BJ (cell line): ENCODE measurements at places on chromosomes 7 and 10.

- no peak for DNase-seq
Observed at GRCh38 chr10:61302124-61302523, 151.1 kb downstream of the TMEM26 start.

DNA sequence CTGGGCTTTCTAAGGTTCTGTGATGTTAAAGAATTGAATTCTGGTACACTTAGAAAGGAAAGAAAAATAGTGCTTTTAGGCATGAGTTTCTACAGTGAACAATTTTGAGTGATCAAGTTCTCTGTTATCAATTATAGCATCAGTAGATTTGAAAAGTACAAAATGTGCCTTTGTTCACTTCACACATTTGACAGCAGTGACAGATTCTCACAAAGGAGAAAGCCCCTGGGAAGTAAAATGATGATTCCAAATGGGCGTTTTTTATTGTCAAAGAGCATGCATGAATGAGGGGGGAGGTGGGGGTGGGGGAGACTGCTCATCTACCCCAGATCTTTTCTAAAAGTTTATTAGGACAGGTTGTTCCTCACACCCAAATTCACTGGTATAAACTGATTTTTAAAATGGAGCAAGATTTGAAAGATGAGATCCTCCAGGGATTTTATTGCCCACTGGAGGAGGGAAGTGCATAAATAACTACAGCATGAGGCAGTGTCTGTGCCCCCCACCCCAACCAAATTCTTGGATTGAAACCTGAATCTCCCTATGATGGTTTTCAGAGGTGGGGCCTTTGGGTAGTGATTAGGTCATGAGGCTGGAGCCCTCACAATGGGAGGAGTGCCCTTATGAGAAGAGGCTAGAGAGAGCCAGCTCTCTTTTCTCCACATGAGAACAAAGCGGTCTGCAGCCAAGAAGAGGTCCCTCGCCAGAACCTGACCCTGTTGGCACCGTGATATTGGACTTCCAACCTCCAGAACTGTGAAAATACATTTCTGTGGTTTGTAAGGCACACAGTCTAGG, 79.5 kb downstream of the AOAH start:
- no peak for DNase-seq

DNA sequence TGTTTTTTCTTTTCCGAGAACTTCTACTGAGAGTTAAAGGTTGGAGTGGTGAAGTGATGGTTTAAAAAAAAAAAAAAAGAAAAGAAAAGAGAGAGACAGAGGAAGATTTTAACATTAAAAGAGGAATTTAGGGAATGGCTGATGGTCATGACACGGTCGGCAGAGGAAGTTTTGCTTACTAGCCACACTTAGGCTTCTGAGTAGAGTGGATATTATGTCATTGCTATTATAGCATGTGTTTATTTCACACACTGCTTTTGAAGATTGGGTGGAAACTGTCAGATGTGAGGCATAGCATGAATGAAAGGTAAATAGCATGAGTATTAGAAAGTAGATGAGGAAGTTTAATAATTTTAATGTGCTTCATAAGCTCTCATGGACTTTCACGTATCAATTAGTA, 2.5 kb downstream of the KAT6B start:
- no peak for DNase-seq

DNA sequence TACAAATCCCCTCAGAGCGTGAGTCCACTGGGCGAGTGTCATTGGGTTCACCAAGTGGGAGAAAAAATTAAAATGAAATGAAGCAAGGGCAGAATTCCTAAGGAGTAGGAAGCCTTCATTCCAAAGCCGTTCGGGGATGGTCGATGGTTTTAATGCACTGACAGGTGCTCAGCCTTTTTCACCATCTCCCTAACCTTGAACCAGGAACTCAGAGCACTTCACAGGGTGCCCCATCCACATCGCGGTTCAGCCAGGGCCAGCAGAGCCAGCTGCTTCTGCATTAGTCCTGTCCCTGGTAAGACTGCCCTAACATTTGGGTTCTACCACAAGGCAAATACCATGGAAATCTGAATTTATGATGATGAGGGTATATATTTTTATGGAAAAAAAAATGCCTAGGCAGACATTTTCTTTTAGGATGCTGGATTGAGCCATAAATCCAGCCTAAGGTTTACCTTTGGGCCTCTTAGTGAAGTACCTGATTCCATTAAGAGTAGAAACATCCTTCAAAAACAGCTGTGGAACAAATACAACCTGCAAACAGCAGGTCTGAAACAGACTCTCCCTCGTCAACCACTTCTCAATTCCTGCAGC, 203.5 kb upstream of the RNF32 start:
- DNase-seq = no peak

GRCh38 chr7:37488163-37488764, 39.6 kb upstream of the ELMO1 start:
- no peak for DNase-seq

GRCh38 chr7:132656846-132657776, 80.8 kb upstream of the PLXNA4 start:
- DNase-seq = no peak

DNA sequence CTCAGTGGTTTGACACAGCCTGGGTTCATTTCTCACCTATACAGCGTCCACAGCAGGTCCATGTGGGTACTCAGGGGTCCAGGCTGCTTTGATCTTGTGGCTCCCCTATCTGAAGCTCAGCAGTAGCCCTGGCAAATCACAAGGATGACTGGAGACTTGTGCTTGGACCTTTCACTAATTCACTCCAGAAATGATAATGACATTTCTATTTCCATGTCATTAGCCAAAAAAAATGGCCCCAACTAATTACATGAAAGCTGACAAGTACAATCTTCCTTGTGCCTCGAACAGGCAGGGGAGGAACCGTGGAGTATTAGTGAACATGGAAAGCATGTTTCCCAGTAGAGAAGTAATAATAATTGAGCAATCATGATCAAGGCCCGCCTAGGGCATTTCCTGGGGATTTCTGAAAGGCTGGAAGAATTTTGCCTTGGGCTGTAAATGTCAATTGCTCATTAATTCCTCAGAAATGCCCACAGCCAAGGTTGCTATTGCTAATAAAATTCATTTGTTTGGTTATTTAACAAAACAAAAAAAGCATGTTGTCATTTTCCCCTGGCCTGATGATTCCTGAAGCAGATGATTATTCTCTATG, 586.1 kb downstream of the SDK1 start:
- DNase-seq = no peak

DNA sequence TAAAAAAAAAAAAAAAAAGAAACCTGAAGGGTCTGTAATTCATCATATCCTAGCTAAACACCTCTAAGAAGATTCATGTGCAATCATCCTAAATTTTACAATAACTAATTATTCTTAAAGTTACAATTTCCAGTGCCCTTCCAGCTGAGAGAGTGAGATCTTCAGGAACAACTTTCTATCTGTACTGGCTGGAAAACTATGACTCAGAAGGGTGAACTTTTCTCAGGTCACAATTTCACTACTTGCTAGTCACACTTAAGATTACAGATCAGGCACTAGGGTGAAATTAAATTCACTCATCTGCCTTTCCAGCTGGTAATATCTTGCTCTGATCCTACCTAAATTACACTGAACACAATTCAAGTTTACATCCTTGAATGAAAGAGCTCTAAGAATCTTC, 158.8 kb downstream of the ANK3 start:
- DNase-seq = no peak

GRCh38 chr10:86958116-86958900, at the start of gene SNCG:
SNCG (plus strand) TSS chr10:86958599; CDS start chr10:86958698, 99 bp downstream.
- DNase-seq = no peak

DNA sequence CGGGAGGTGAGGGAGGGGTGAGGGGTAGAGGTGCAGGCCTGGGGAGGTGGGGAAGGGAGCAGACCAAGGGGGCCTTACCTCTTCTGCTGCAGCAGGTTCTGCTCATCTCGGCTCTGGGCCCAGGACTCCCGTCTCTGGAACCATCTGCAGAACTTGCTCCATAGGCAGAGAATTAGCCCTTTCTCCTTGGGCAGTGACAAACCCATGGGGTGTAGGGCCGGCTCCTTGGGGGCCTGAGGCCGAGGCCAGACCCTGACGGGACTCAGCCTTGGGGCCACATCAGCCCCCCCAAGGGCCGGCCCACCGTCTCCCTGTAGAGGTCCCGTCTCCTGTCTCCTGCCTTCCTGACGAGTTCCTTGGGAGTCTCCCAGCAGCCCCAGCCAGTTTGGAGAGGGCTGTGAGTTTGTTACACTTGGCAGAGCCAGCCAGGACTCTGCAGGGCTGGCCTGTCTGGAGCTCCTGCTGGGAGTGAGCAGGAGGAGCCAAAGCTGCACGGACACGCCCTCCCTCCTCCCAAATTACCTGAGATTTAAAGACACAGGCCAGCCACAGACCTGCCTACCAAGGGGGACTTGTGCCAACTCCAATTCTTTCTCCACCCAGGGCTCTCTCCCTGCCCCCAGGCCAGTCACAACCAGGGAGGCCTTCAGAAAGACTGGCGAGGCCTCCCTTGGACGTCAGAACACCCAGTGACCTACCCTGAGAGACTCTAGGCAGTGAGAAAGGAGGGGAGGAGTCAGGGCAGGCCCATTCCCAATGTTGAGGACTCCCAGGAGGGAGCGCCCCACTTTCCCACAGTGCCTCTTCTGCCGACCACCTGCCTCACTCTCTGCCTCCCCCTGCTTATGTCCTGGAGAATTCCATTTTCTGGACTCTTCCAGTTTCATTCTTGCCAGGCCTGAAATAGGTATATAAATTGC, at the start of gene TRPV6:
Gene TRPV6 (minus strand): TSS at position 435 of the 920 bp plus-strand sequence.
- no peak for DNase-seq
